MG63 (cell line): ENCODE measurements at places on chromosomes 5 and 9. TPM values are rescaled to one million over a fixed set of nuclear protein-coding genes. Genes with fewer than 3 reads are reported as not detected.

DNA sequence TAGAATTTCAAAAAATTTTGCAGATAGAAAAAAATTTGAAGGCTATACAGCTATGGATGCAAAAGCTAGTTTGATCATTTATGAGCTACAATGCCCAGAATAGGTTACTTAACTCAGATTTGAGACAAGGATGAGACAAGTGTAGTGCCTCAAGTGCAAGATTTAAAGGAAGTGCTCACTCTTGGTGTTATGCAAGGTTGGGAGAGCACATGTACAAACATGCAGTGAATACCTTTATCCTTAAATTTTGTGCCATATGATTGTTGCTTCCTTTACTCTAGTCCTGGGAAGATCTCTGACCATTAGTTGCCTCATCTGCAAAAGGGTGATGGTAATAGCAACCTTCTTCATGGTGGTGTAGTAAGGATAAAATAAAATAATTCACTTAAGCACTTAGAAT is 31.7 kb upstream of the PPP2R2B start:
- no peak for DNase-seq

DNA sequence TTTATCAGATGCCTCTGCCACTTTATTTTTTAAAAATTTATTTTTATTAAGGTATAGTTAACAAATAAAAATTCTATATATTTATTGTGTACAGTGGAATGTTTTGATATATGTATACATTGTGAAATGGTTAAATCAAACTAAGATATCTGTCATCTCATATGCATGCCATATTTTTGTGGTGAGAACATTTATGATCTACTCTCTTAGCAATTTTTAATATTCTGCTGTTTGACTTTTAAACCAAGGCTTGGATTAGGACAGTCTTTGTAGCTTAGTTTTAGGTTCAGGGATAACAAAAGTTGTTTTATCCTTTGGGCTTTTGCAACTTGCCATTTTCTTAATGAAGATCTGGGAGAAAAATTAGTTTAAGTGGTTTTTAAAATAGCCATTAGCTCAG is 46.0 kb upstream of the CDKN2B start:
- DNase-seq, result no peak

DNA sequence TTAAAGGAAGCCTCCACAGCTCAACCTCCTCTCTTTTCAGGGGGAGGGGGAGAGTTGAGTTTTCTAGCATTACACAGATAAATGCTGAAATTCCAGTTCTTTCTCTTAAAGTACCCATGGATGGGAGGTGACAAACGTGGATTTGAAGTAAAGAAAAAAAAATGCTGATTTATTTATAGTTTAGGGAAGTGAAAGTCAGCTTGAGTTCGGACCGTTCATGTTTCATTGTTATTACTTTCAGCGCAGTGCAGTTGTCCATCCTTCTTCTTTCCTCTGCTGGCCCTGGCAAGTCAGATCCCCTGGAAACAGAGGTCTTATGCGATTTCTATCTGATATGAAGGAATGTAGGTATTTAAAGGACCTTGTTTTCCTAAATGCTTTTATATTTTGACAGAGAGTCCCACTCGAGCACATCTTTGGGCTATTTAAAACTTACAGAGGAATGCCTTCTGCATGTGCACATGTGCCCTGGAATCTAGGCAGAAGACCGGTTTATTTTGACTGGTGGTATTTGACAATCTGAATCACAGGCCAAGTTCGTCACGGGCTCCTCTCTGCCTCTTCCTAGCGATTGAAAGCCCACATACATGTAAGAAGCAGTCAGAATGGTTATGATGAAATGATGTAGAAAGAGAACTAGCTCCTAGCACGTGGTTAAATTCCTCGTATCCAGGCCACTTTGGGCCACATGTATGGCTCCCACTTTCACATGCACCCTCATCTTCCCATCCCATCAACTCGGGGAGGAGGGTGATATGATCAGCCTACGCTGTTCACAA is 385.2 kb upstream of the KLF4 start:
- DNase-seq, result no peak

LRRC19 gene
- total RNA-seq, result not detected in 2 replicates

LSM11 gene
- total RNA-seq, result 3.9 and 4.3 TPM in 2 replicates
